ENCODE measurements at places on chromosomes 5 and 9.

DNA sequence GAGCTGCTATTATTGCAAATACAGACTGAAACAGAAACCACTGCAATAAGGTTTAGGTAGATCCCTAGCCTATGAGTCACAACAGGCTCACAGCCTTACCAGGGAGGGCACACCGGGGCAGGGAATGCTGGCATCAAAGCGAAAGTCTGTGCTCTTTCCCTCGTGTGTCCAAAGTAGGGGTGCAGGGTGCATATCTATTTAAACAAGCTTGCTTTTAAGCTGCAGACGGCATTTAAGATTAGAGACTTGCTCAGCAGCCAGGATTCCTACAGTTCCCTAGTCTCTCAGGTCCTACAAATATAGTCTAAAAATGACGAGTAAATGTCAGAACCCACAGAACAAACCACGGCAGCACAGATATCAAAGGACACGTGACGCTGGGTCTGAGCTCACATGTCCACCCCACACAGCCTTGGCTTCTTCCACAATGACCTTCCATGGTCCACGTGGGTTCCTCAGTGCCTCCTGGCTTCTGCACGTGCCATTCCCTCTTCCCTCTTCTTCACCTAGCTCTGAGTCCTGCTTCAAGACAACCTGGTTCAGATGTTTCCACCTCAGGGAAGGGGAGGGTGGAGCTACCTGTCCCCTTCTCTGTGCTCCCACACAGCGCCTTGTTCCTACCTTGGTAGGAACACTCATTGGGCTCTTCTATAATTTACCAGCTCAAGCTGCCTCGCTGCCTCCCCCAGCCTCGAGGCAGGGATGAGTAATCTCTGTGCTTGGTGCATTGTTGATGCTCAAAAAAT lies 193.2 kb downstream of the MAPKAP1 start:
- DNase-seq, result peak; percentile 37

- DNase-seq, result no peak
Observed at GRCh38 chr5:177142098-177142611, 8.6 kb downstream of the NSD1 start.

DNA sequence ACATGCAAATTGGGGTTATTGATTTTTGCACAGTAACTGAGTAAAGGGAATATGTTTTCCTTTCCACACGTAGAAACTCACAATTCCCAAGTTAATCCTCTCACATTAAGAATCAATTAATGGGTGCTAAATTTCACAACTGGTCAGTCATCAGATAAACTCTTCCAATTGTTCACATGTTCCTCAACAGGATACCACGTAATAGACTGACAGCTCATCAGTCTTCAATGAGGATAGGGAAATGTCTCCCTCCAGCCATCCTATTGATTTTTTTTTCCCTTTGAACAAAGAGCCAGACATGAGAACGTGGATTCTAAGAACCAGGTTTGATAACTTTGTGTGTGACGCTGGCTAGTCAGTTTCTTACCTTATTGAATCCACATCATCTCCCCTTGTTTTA lies 768 bp upstream of the CER1 start:
- no peak for DNase-seq

GRCh38 chr9:114275246-114276004 lies 47.5 kb upstream of the ORM1 start:
- no peak for DNase-seq

- no peak for DNase-seq
Observed at GRCh38 chr5:98516701-98517100, 256.8 kb upstream of the RGMB start.

- DNase-seq, result no peak
Observed at GRCh38 chr5:2201832-2202231, 319.1 kb upstream of the IRX4 start.

DNA sequence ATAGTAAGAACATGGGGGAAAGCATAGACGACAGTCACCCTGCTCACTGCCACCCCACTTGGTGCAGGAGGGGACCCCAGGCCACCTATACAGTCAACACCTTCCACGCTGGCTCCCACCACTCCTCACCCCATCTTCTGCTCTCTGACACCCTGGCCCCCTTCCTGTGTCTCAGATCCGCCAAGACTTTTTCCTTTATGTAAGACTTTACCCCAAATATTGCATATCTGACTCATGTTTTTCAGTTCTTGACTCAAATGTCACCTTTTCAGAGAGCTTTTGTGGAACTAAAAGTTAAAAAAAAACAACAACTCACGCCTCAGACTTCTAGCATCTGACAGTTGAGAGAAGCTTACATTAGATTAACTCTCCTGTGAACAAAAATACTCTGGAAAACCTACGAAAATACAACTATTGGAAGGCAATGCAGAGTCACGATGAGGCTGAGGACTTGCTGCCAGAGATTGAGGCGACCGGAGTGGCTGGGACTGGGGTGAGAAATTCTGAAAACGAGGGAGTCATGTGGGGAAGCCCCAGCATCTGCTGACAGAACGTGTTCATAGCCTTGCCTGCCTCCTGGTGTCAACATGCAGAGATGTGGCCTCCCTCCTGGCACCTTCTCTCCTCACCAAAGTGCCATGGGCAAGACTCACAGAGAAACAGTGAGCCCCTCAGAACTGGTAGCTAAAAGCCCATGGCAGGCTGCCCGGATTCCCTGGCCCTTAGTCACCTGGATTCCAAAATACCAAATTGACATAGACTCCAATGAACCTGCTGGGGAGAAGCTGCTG lies 22.4 kb upstream of the FCN2 start:
- peak; percentile 74 for DNase-seq

- DNase-seq, result no peak
Observed at GRCh38 chr5:67681703-67682102, 485.1 kb upstream of the CD180 start.

GRCh38 chr5:135950611-135951010 lies 4.2 kb downstream of the LECT2 start:
- no peak for DNase-seq

- DNase-seq, result no peak
Observed at GRCh38 chr5:11268891-11269290, 507.9 kb upstream of the DAP start.

DNA sequence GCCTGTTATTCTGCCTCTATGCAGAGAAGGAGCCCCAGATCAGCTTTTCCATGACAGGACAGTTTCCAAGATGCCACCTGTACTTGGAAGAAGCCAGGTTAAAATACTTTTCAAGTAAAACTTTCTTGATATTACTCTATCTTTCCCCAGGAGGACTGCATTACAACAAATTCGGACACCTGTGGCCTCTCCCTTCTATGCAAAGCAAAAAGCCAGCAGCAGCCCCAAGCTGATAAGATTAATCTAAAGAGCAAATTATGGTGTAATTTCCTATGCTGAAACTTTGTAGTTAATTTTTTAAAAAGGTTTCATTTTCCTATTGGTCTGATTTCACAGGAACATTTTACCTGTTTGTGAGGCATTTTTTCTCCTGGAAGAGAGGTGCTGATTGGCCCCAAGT lies 301 bp upstream of the IL4 start:
- no peak for DNase-seq

GRCh38 chr9:130144703-130145102 lies 27.5 kb upstream of the NCS1 start:
- DNase-seq, result no peak

DNA sequence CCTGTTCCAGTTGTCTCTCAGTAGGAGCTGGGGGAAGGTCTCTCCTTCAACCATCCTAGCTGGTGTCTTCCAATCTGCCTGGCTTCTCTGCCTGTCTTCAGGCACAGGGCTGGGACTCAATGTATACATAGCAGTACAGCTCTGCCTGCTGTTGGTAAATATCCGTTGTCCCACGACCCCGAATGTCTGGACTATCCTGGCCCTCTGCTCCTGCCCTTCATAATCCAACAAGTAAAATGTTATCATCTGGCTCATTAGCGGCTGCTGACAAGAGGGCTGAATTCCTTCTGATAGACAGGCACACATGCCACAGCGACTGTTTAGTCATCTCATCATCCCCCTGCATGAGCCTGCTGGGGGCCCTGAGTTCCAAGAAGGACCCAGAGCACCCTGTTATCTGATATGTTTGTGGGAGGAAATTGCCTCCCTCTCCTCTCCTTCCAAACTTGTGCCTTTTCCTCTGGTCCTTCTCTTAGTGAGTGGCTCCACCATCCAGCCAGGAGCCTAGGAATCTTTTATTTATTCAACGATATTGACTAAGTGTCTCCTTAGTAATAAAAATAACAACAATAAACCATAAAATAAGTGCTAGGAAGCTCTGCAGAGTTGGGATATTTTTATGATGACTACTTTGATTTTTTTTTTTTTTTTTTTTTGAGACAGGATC lies 29.5 kb upstream of the TGFBR1 start:
- DNase-seq, result no peak

GRCh38 chr5:159051421-159052282 lies 48.1 kb downstream of the EBF1 start:
- DNase-seq, result no peak

DNA sequence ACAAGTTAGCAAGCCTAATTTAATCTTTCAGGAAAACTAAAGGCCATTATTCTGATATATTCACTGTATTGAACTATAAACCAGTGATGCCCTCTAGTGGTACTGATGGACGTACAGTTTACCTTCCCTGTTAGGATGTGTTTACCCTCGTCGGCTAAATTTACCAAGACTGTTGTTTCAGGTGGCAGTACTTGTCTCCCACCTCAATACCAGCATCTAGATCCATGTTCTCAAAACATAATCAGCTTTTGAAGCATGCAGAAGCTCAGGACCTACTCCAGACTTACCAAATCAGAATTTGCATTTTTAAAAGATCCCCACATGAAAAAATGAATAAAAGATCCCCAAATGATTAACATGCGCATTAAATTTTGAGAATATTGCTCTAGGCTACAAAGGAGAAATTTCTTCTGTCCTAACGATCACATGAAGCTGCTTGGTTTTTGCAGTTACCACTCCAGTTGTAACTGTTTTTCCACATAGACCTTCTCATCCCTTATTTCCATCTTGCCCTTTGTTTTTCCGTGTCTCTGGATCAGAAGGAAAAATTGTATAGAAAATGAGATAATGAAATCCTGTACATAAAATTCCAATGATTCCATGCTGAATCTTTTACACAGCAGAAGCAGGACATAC lies 3.2 kb upstream of the BAAT start:
- DNase-seq, result peak; percentile 5

GRCh38 chr5:179824745-179825112 lies 4.0 kb downstream of the SQSTM1 start:
- no peak for DNase-seq

DNA sequence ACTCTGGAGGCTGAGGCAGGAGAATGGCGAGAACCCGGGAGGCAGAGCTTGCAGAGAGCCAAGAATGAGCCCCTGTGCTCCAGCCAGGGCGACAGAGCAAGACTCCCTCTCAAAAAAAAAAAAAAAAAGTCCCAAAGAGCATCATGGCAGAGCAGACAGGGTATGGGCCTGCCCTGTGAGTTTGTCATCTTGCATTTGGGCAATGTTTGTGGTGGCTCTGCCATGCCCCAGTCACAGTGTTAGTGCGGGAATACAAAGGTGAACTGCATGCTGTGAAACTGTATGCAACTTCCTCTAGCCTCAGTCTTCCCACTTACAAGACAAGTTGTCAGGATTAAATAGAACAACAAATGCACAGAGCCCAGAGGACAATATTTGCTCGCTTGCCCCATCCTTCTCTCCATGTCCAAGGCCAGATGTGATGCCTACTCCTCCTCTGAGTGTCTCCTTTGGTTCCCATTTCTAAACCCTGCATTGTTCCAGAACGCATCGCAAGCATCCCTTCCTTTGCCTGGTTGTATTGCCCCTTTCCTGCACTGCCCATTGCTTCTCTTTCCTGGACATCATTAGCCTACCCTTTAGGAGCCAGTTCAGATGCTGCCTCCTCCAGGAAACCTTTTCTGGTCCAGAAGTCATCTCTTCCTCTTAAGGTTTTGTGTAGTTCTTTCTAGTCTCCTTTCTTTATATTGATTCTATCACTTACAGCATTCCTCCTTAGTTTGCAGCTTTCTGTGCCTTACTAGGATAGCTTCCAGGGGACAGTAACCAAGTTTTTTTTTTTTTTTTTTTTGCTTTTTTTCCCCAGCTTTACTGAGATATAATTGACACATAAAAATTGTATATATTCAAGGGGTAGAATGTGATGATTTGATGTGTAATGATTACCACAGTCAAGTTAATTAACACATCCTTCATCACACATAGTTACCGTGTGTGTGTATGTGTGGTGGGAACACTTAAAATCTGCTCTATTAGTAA lies 69.0 kb upstream of the TNFAIP8 start:
- no peak for DNase-seq

DNA sequence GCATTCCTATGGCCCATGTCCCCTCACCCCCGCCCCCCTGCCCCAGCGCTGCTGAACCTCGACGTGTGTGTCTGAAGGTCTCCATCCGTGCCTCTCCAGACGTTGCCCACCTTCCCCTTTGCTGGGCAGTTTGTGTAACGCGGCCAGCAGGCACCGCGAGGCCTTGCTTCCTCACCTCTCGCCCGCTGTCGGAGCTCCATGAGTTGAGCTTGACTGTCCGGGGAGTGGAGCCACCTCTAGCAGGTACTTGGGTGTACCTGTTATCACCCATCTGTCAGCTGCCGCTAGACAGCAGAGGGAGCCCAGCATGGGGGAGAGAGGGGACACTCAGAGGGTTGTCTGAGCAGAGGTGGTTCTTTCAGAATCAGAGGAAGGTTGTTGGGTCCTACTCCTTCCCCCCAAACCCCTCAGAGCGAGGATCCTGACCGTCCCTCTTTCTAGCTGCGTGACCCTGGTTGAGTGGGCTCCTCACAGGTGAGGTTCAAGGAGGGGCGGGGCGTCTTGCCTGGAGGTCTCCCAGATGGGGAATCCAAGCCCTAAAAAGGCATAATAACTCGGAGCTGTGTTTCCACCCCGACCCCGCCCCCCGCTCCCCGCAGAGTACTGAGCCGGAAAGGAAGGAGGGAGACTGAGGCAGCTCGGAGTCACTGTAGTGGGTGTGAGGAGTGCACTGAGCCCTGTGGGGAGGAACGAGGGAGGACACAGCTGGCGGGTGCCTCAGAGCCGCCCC lies 184.7 kb downstream of the C9orf50 start:
- DNase-seq, result no peak

DNA sequence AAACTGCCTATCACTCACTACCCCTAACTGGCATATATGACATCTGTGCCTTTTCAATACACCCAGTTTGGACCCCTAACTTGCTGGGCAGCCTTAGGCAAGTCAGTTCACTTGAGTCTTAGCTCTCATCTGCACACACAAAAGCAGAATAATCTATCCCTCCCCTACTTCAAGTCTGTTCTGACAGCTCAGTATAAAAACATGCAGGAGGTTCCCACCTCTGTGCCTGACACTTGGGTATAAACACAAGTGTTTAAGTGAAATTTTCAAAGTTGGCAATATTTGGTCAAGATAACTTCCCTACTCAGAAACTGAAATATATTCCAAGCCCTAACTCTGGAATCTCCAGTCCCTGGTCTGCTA lies 12.6 kb downstream of the HNRNPH1 start:
- no peak for DNase-seq

GRCh38 chr5:86570427-86571083 lies 47.2 kb upstream of the COX7C start:
- DNase-seq, result no peak
